ENCODE measurements at places on chromosomes 12 and 14. TPM values are rescaled to one million over a fixed set of nuclear protein-coding genes. Genes with fewer than 3 reads are reported as not detected.
A peak's percentile ranks its signal among the peaks of the same experiment; 100 is the strongest.

Gene CCDC177
- total RNA-seq: not detected

Gene XPOT
- total RNA-seq: 51.5 TPM

Gene WDHD1
- total RNA-seq: 5.4 TPM

Gene DAO
- not detected for total RNA-seq

Gene RPGRIP1
- not detected for total RNA-seq

Gene MAP3K9
- 3.8 TPM for total RNA-seq

Gene PMCH
- total RNA-seq: not detected

Gene AQP2
- not detected for total RNA-seq

Gene SIX6
- total RNA-seq: not detected

Gene TAS2R7
- total RNA-seq: not detected

- no peaks in the 10 kb centered on the region for H3K27me3 ChIP-seq
- peaks cover 64% of the 10 kb centered on the region for H3K4me1 ChIP-seq
- H3K27ac ChIP-seq: peak within 1 kb of the TSS; percentile 100
- peak; percentile 99 for DNase-seq
- peaks cover 8% of the 10 kb centered on the region for H3K36me3 ChIP-seq
- H3K4me3 ChIP-seq: peak within 1 kb of the TSS; percentile 93
Measured at GRCh38 chr14:77028384-77029231, at the start of gene IRF2BPL. Gene IRF2BPL (minus strand): TSS chr14:77028708. CDS start chr14:77027792, 916 bp downstream.

DNA sequence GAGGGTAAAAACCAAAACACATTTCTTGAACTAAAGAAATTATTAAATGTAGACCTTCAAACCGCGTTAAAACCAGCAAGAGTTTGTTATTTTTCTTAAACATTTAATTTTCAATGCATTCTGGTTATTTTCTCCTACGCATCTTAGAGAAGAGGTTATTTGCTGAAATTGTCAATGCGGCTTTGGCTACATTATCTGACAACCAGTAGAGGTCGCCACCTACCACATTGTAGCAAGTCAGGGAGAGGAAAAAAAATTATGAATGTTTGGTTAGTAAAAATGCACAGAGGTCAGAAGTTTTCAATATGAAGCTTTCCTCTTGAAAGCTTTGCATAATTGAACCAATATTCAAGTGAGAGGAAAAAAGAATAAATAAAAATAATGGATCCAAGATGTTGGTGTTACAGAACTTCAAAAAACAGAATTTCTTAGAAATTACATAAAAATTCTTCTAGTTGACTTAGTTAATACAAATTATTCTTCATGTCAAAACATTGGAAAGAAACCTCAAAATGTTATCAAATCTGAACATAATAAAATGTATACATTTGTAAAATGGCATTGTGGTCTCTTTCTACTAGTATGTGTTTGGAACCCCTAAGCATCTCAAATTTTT, 159.4 kb upstream of the TMTC2 start:
- H3K36me3 ChIP-seq: no peaks in the 10 kb centered on the region
- H3K27ac ChIP-seq: no peak overlapping the region
- no peak overlapping the region for H3K4me3 ChIP-seq
- no peak for DNase-seq
- H3K4me1 ChIP-seq: no peaks in the 10 kb centered on the region

DNA sequence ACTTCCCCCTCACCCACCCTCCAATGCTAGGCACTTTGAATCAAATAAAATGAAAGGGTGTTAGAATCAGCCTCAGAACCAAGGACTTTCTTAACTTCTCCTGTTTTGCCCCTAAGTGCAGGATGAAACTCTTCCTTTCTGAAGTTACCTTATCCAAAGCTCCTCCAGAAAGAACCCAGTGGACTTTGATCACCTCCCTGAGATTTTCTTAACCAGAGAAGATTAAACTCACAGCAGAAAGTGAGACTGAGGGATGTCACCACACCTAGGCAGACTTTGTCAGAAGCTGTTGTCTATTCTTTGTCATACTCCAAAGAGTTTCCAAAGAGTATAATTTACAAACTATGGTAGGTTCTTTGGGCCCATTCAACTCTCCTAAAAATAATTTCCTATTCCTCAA, 14.2 kb upstream of the RNASE3 start:
- no peaks in the 10 kb centered on the region for H3K27me3 ChIP-seq
- no peak overlapping the region for H3K27ac ChIP-seq
- H3K4me1 ChIP-seq: peaks cover 10% of the 10 kb centered on the region

- H3K27ac ChIP-seq: no peak overlapping the region
- no peaks in the 10 kb centered on the region for H3K36me3 ChIP-seq
- DNase-seq: no peak
- H3K27me3 ChIP-seq: no peaks in the 10 kb centered on the region
- H3K4me3 ChIP-seq: no peak overlapping the region
Measured at GRCh38 chr14:94850309-94851211, 80.6 kb upstream of the GSC start.

GRCh38 chr14:105449276-105450122, 25.1 kb upstream of the CRIP2 start:
- H3K4me1 ChIP-seq: no peaks in the 10 kb centered on the region
- no peak overlapping the region for H3K27ac ChIP-seq
- H3K36me3 ChIP-seq: peaks cover 15% of the 10 kb centered on the region
- H3K27me3 ChIP-seq: no peaks in the 10 kb centered on the region
- no peak overlapping the region for H3K4me3 ChIP-seq
- DNase-seq: no peak

DNA sequence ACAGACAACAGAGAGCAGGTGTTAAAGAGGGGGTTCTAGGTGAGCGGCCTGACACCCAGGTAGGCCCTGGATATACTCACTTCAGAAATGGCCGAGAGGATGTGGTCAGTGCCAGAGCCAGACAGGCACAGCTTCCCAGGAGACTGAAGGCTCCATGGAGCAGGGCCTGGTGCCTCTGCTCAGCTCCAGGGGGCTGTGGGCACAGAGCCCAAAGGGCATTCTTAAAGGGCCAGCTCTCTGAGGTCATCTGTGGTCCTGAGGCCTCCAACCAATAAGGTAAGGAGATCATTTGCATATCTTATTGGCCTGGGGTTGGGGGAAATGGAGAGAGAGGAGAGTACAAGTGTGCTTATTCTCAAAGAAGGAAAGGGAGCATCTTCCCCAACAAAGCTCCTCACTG, 9.7 kb upstream of the PCK2 start:
- H3K27ac ChIP-seq: no peak overlapping the region
- no peaks in the 10 kb centered on the region for H3K27me3 ChIP-seq
- no peak overlapping the region for H3K4me3 ChIP-seq
- peaks cover 15% of the 10 kb centered on the region for H3K4me1 ChIP-seq
- H3K36me3 ChIP-seq: no peaks in the 10 kb centered on the region

GRCh38 chr12:1457901-1458300, 136.5 kb downstream of the FBXL14 start:
- H3K27me3 ChIP-seq: no peaks in the 10 kb centered on the region
- H3K27ac ChIP-seq: no peak overlapping the region
- DNase-seq: no peak
- H3K36me3 ChIP-seq: no peaks in the 10 kb centered on the region
- H3K4me3 ChIP-seq: no peak overlapping the region

- H3K4me3 ChIP-seq: no peak overlapping the region
- no peak for DNase-seq
- H3K4me1 ChIP-seq: peaks cover 4% of the 10 kb centered on the region
- no peak overlapping the region for H3K27ac ChIP-seq
- no peaks in the 10 kb centered on the region for H3K27me3 ChIP-seq
Measured at GRCh38 chr12:19529951-19530636, 90.8 kb downstream of the AEBP2 start.

- no peaks in the 10 kb centered on the region for H3K27me3 ChIP-seq
- no peak overlapping the region for H3K4me3 ChIP-seq
- no peak overlapping the region for H3K27ac ChIP-seq
- no peak for DNase-seq
Measured at GRCh38 chr12:47082283-47082682, 2.5 kb upstream of the AMIGO2 start.

DNA sequence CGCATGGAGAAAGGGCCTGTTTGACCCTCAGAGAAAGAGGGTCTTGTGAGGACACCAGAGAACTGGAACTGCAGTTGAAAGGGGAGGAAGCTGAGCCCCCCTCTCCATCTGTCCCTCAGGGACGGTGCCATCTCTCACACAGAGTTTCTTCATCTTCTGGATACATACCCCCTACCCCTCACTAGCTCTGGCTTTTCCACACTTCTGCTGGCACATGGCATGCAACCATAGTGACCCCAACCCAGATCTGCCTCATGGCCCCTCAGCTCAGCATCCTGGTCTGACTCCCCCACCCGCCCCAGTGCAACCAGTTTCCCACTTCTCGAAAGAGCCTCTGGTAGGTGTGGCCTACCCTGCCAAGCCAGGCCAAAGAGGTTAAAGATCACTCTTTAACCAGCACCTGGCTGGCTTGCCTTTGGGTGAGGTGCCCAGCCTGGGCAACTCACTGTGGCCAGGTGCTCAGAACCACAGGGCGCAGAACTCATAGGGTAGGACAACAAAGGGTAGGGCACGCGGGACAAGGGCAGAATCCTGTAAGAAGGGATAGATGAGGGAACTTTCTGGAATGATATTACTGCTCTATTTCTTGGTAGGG, 25.8 kb downstream of the GALNT16 start:
- no peaks in the 10 kb centered on the region for H3K36me3 ChIP-seq
- no peaks in the 10 kb centered on the region for H3K4me1 ChIP-seq
- DNase-seq: no peak
- H3K4me3 ChIP-seq: no peak overlapping the region

DNA sequence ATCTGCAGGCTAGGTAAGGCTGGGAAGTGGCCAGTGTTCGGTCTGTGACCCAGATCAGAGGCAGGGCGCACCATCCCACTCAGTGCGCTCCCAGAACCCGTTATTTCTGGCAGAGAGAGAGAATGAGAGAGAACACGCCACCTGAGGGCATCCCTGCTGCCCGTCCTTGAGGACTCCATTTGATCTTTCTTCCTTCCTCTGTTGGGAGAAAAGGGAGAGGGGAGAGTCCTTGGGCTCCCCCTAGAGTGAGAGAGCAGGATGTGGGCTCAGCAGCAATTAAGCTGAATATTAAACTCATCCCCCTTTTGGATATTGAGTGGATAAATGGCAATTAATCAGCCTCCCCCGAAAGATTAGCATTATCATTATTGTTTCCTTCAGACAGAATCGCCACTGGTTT, 70.6 kb downstream of the IFT43 start:
- no peaks in the 10 kb centered on the region for H3K36me3 ChIP-seq
- H3K27me3 ChIP-seq: no peaks in the 10 kb centered on the region
- H3K4me3 ChIP-seq: no peak overlapping the region

GRCh38 chr12:836952-837351, 84.6 kb downstream of the WNK1 start:
- no peak overlapping the region for H3K4me3 ChIP-seq
- H3K4me1 ChIP-seq: no peaks in the 10 kb centered on the region
- peaks cover 22% of the 10 kb centered on the region for H3K36me3 ChIP-seq
- no peak overlapping the region for H3K27ac ChIP-seq
- no peak for DNase-seq

DNA sequence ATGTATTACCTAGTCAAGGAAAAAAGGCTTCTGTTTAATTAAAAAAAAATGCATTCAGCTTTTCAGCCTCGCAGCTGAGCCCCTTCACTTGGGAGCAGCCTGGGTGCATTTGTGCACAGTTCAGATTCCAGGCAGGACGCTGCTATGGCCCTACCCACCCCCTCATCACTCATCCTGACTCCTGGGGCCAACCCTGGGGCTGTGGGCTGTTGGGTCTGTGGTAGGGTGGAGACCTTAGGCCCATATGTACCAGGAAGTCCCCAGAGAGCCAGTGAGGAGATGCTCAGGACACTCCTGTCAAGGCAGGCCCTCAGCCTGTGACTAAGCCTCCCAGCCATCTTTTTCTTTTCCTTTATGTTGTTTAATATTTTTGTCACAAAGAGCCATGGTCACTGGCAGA, 9.3 kb upstream of the CDCA4 start:
- H3K4me3 ChIP-seq: no peak overlapping the region
- no peak for DNase-seq
- H3K36me3 ChIP-seq: no peaks in the 10 kb centered on the region
- no peak overlapping the region for H3K27ac ChIP-seq

GRCh38 chr14:68884031-68885030, 91.5 kb upstream of the ZFP36L1 start:
- H3K27ac ChIP-seq: no peak overlapping the region
- no peaks in the 10 kb centered on the region for H3K36me3 ChIP-seq
- DNase-seq: no peak
- H3K27me3 ChIP-seq: no peaks in the 10 kb centered on the region

- peaks cover 28% of the 10 kb centered on the region for H3K4me1 ChIP-seq
- peak overlapping the region; percentile 58 for H3K4me3 ChIP-seq
- H3K36me3 ChIP-seq: peaks cover 15% of the 10 kb centered on the region
- H3K27ac ChIP-seq: peak overlapping the region; percentile 63
Measured at GRCh38 chr12:109092497-109093021, 713 bp downstream of the ALKBH2 start.

DNA sequence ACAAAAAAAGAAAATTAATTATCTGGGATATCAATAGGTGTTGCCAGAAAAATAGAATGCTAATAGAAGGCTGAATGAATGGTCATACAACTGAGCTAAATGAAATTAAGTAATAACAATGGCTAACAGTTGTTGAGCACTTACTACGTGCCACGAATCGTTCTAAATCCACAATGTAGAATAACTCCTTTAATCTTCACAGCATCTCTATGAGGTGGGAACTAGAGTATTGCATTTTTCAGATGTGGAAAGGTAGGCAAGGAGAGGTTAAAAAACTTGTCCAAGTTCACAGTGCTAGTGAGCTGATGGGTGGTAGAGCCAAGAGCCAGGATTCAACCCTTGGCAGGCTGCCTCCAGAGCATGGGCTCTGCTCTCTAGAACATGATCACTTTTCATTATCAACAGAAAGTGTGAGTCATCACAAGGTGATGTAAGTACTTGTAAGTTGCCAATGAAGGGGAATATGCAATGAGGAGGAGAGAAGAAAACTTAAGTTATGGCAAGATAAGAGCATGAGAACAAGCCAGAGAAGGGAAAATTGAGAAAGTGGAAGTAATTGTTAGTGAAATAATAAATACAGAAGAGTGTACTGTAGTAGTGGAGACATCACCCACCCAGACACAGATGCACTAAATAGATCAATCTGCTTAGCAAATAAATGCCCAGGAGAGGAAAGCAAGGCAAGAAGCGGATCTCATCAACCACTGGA, 122.1 kb downstream of the PRKD1 start:
- DNase-seq: no peak
- H3K4me1 ChIP-seq: no peaks in the 10 kb centered on the region
- no peak overlapping the region for H3K27ac ChIP-seq
- no peaks in the 10 kb centered on the region for H3K36me3 ChIP-seq

Measured in natural killer cell (primary cell).